ENCODE measurements at places on chromosomes 16 and 17. TPM values are rescaled to one million over a fixed set of nuclear protein-coding genes. Genes with fewer than 3 reads are reported as not detected.

DNA sequence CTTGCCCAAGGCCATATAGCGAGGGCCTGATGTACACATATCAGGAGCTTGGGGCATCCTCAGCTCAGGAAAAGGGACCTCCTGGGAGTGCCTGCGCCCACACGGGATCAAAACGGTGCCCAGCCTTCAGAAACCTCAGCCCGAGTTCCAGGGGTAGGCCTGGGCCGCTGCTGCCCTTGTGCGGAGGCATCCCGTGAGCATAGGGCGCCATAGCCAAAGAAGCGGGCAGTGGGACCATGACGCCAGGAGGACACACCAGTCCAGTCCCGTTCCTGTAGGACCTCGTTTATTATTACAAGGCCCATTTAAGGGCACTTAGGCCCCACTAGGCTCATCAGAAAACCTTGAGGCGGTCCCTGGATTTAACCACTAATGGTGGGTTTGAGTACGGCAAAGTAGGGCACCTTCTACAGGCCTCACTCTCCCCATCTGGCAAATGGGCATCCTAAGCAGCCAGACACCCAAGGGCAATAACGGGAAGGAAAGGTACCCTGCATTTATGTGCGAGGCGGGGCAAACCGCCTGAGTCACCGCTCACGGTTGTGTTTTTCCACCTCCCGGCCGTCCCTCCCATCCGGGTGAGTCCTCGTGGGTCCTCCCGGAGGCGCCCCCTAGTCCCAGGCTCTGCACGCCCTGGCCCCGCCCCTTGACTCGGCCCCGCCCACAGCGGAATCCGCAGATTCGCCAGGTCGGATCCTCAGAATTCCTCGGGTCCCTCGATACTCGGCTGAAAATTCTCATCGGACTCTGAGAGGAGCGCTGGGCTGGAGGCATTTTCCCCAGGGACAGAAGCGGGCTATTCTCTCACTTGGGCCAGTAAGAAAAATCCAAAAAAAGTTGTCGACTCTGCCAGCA, 726 bp upstream of the SETD1A start:
- DNase-seq, result peak; percentile 72

DNA sequence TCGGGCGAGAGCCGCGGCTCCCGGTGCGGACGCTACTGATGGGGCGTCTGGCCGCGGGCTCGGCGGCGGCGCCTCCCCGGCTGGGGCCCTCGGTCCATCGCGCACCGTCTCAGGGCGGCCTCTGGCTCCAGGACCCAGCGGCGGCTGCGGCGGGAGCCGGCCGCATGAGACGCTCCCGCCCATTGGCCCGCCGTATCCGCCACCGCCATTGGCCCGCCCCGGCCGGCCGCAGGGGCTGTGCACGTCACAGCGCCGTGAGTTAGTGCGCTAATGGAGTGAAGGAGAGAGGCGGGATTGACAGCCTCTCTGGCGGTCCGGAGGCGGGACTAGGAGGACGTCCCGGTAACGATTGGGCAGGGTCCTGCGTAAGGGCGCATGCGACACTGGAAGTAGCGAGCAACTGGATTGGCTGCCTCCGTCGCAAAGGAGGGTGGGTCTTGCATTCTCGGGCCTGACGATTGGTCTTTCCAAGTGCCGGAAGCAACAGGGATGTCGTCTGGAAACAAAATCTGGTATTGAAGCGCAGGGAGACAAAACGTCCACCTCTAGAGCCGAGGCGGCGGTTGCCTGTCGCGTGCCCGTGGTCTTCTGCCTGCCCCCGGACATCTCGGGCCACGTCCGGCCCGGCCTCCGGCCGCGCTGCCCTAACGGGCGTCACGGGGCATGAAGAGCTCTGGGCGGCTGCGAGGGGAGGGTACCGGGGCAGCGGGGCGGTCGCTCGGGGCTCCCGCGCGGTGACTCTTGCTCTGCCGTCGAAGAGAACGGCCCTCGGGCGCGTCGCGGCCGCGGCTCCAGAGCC, at the start of gene ANKRD11:
ANKRD11 (minus strand) TSS at position 123 of the 799 bp plus-strand sequence. CDS start 173,542 bp downstream, outside the sequence.
- peak; percentile 99 for DNase-seq

GRCh38 chr16:70804153-70804733, 3.3 kb upstream of the VAC14 start:
- no peak for DNase-seq

- DNase-seq, result no peak
These were observed 53.0 kb downstream of the NFAT5 start for GRCh38 chr16:69618721-69619120.

DNA sequence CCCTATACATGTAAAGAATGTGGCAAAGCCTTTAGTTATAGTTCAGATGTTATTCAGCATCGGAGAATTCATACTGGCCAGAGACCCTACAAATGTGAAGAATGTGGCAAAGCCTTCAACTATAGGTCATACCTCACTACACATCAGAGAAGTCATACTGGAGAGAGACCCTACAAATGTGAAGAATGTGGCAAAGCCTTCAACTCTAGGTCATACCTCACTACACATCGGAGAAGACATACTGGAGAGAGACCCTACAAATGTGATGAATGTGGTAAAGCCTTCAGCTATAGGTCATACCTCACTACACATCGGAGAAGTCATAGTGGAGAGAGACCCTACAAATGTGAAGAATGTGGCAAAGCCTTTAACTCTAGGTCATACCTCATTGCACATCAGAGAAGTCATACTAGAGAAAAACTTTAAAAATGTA, 42.5 kb downstream of the ZNF267 start:
- DNase-seq, result no peak

DNA sequence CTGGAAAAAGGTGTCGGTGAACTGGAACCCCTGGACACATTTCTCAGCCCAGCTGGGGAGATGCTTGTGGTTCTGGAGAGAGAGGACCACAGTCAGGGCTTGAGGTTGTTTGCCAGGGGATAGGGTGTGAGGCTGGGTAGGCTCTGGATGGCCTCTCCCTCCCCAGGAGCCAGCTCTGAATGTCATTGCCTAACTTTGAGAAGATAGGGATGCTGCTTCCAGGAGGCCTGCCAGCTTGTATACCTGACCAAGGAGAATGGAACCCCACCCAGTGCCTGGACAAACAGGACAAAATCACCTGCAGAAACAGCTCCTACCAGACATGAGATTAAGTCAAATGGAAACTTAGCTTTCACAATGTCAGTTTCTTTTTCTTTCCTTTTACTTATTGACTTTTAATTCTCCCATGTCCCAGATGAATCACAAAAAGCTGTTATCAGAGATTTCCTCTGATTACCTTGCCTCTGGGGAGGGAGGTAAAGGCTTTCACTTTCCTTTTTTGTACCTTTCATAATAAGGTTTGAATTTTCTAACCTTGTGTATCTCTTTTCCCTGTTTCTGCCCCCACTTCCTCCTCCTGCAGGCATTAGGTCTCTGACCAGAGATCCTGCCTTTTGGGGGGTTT, 29.8 kb upstream of the PLLP start:
- DNase-seq, result no peak

- no peak for DNase-seq
These were observed 42.2 kb downstream of the TBCD start for GRCh38 chr17:82793974-82794630.

GRCh38 chr17:1467898-1468492, 12.0 kb upstream of the CRK start:
- no peak for DNase-seq

GRCh38 chr17:9646546-9646885, 1.2 kb downstream of the USP43 start:
- no peak for DNase-seq

DNA sequence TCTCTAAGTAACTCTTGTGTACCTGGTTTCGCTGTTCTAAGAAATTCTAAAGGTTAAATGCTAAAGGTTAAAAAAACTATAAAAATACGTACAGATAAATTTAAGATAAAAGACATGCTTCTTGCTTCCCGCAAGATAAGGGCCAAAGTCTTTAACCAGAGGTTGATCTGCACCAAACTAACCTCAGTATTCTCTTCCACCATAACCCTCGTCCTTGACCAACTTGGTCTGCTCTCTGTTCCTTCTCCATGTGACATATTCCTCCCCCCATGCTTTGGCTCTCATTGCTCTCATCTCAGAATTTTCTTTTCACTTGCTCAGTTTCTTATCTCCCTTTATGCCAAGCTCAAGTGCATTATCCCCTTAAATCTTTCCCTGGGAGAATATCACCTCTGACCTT, 330.5 kb upstream of the ZFHX3 start:
- DNase-seq, result no peak

- DNase-seq, result peak; percentile 80
These were observed at the start of gene TK2 for GRCh38 chr16:66549284-66550131. Gene TK2 (minus strand): TSS chr16:66550122. CDS start chr16:66550061, 61 bp downstream.

DNA sequence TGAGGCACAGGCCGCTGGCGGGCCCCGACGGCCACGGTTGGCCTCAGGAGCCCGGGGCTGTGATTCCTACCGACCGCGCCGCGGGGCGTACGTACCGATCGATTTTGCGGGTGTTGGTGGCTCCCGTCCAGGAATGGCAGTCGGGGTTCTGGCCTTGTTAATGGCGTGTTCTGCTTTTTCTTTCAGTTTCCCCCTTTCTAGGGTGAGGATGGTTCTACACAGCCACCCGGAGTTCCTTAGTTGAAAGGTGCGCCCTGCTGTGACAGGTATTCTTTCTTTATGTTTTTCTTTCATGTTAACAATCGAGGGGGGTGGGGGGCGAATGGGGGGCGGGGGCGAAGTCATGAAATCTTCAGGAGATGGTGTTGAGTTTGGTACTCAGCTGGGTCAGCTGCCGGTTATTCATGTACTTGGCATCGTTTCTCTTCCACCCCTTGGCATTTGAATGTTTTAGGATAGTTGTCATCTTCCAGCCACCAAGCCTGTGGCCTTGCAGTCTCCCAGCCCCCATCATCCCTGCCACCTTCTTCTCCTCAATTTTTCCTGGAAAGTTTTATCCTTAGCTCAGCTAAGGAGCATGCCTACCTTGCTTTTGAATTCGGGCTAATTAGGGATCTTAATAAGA, 802 bp downstream of the CYLD start:
- peak; percentile 28 for DNase-seq

DNA sequence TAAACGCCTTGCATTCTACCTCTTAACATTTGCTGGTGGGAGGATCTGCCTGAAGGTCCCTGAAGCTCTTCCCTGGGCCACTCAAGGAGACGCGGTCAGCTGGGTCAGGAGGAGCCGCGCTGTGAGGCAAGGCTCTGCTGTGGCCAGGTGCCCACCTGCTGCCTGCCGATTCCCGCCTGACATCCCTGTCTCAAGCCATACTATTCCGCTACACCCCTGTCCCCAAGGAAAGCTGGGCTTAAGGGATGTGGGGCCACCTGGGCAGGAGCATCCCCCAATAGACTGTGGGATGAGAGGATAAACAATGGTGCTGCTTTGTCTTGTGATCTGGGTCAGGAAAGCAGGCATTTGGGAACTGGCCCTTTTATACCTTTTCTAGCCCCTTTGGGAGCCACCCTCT, 5.1 kb downstream of the TPPP3 start:
- no peak for DNase-seq

- no peak for DNase-seq
These were observed 35.1 kb downstream of the DDX19A start for GRCh38 chr16:70381604-70382342.

DNA sequence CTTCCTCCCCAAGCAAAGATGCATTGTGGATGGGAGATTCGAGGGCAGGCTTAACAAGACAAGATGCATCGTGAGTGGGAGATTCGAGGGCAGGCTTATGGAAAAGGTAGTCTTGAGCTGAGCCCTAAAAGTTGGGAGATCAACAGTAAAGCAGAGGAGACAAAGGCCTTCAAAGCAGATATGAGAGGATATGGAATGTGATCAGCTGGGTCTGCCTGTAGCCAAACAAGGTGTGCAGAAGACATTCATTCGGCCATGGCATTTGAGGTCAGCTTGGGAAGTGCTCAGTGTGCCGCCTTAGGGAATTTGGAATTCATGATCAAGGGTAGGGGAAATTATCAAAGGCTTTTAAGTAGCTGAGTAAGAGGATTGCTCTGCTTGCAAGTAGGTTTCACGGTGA, 39.5 kb downstream of the DNAH9 start:
- no peak for DNase-seq

DNA sequence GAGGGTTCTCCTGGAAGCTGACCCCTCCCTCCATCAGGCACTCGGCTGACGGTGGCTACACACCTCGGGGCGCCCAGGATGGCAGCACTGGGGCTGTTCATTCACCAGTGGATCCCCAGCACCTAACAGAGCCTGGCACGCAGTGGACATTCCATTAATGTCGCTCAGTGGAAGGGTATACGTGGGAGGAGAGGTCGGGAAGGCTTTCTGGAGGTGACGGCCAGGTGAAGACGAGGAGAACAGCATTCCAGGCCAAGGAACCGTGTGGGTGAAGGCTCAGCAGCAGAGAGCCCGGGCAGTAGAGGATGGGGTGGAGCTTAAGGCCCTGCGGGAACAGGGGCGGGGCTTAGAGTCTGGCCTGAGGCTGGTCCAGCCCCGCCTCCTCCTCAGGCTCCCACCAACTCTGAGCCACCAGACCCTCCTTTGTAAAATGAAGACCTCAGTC, 2.5 kb upstream of the HS3ST6 start:
- DNase-seq, result no peak

DNA sequence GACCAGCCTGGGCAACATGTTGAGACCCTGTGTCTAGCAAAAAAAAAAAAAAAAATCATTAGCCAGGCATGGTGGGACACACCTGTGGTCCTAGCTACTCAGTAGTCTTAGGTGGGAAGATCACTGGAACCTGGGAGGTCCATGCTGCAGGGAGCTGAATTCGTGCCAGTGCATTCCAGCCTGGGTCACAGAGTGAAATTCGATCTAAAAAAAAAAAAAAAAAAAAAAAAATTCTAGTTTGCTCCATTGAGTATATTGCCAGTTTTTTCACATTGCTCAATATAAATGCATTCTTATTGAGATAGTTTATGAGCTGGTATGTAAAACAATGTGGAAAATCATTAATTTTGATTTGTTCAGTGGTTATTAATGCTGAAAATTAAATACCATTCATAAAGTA, 52.0 kb downstream of the ABHD15 start:
- no peak for DNase-seq

DNA sequence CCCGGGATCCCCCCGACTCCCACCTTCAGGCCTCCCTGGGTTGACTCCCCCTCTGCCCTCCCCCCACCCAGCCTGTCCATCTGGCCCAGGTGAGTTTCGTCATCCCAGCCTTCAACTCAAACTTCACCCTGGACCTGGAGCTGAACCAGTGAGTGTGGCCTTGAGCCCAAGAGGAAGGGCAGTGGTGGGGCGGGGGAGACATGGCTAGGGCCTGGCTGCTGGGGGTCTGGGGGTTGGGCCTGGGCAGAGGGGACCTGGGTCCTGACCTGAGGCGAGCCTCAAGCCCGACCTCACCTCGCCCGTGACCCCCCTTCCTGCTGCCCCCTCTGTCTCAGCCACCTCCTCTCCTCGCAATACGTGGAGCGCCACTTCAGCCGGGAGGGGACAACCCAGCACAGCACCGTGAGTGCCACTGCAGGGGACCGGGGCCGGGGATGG, 10.9 kb downstream of the ADAM11 start:
- DNase-seq, result no peak

KRTAP1-5 gene
- not detected for polyA plus RNA-seq

GPRC5B gene
- polyA plus RNA-seq, result 47.6 TPM

ABCA9 gene
- polyA plus RNA-seq, result 3.3 TPM

TBC1D3C gene
- polyA plus RNA-seq, result not detected

CDH3 gene
- 47.9 TPM for polyA plus RNA-seq

USH1G gene
- polyA plus RNA-seq, result 0.09 TPM

CBLN1 gene
- polyA plus RNA-seq, result 0.22 TPM

TVP23A gene
- 7.9 TPM for polyA plus RNA-seq

TP53TG3F gene
- polyA plus RNA-seq, result not detected

FN3K gene
- polyA plus RNA-seq, result 19.2 TPM

PRSS33 gene
- 0.33 TPM for polyA plus RNA-seq

FCSK gene
- 14.4 TPM for polyA plus RNA-seq
